A549 treated with CORT108297 at 1 μM for 4 hours (cell line): ENCODE measurements at places on chromosomes 2 and 18. TPM values are rescaled to one million over a fixed set of nuclear protein-coding genes. Genes with fewer than 3 reads are reported as not detected.

The GPAT2 gene
- not detected in 5 replicates for total RNA-seq

The SLC40A1 gene
- total RNA-seq = 2.7 to 3.4 TPM (median 2.9 TPM) in 5 replicates

The ZNF396 gene
- 0.52 to 0.90 TPM (median 0.72 TPM) in 5 replicates for total RNA-seq

The POTEJ gene
- not detected in 5 replicates for total RNA-seq

The DPY30 gene
- 108 to 117 TPM (median 114 TPM) in 5 replicates for total RNA-seq

The KCNG2 gene
- not detected in 5 replicates for total RNA-seq

The IL36G gene
- not detected in 5 replicates for total RNA-seq

The MOB4 gene
- 22.7 to 37.7 TPM (median 27.4 TPM) in 5 replicates for total RNA-seq

The POLR1B gene
- 23.7 to 26.2 TPM (median 25.0 TPM) in 5 replicates for total RNA-seq
